Activated CD4-positive, alpha-beta T cell treated with anti-CD3 and anti-CD28 coated beads, Interleukin-10, Interleukin-2, amounts not matched to agents 100 ng/mL and 50 ng/mL, durations not matched to agents 16 hours and 8 hours (primary cell): ENCODE measurements at places on chromosomes 12 and 14.

DNA sequence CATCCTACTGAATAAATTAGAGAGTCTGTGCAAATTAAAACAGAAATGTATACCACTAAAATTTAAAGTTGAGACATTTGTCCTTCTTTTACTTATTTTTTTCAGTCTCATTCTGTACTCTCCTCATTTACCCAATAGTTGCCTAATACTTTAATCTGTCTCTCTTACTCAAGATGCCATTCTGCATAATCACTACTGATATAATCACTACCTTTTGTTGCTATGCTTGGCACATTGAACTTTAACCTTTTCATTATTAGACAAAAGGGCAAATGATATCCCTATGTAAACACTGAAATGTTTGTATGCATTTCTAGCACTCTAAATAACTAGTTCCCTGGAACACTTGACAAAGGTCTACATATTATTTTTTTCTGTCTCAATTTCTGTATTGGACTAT lies 1108.3 kb upstream of the FLRT2 start:
- DNase-seq = no peak

DNA sequence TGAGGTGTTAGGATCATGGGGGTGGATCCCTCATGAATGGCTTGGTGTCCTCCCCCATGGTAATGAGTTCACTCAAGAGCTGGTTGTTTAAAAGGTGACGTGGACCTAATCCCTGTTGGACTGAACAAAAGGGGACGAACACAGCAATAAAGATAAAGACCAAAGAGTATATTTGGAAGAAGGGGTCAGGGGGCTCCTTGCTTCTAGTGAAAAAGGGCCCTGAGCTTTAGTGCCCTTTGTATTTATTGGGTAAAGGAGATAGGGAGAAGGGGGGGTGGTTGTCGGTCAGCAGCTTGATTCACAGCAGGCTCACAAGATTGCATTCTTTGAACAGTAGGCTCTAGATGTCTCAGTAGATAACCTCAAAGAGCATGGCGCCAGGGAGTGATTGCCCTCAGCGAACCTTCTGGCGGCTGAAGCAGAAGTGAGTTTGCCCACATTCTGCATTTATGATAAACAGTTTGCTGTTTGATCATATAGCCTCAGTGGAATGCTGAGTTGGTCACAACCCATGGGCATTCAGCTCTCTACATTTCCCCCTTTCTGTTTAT lies 25.9 kb upstream of the MAPKAPK5 start:
- no peak for DNase-seq

GRCh38 chr14:98958048-98958631 lies 313.9 kb downstream of the BCL11B start:
- no peak for DNase-seq

GRCh38 chr14:75794615-75795038 lies 133.6 kb downstream of the TTLL5 start:
- DNase-seq = no peak

GRCh38 chr12:103589517-103589916 lies 2.4 kb downstream of the STAB2 start:
- no peak for DNase-seq

- no peak for DNase-seq
Observed at GRCh38 chr14:97367278-97367677, 570.1 kb downstream of the VRK1 start.

- DNase-seq = no peak
Observed at GRCh38 chr12:5464096-5464495, 32.2 kb downstream of the NTF3 start.

GRCh38 chr12:9378430-9378835 lies 170.2 kb upstream of the PZP start:
- DNase-seq = no peak

- no peak for DNase-seq
Observed at GRCh38 chr12:62481843-62482540, 15.4 kb downstream of the MON2 start.

GRCh38 chr12:32789916-32790315 lies 34.2 kb upstream of the YARS2 start:
- DNase-seq = no peak

GRCh38 chr12:18192119-18192518 lies 69.2 kb upstream of the PIK3C2G start:
- no peak for DNase-seq

- DNase-seq = no peak
Observed at GRCh38 chr14:34596891-34597290, 33.1 kb downstream of the SNX6 start.
